ENCODE measurements at places on chromosomes 6 and 20.
A peak's percentile ranks its signal among the peaks of the same experiment; 100 is the strongest.

GRCh38 chr6:76509397-76509796 lies 436.9 kb upstream of the IMPG1 start:
- DNase-seq = no peak

GRCh38 chr20:54914995-54915394 lies 439.6 kb downstream of the DOK5 start:
- DNase-seq = peak; percentile 3

DNA sequence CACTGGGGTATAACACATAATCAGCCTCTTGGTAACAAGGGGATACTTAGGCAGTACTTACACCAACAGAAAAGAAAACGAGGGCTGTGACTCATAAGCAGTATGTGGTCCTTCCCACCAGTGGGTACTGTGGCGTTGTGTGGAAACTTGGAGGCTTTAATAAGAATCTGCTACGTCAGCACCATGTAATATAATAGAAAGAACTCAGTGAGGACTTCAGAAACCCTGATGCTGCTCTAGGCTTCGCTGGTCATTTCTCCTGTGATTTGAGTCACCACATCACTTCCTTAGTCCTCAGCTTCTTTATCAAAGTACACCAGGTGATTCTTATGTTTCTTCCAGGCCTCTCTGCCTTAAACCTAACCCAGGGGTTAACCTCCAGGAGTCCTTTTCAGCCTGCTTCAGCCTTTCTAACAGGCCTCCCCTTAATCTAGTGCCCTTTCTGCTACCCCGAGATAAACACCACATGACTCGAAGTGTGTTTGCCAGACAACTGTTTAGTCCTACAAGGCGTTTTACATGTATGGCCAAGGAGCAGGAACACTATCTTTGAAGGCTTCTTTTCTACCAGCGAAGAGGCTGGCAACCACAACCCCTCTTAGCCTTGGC lies 68.5 kb downstream of the FYN start:
- no peak for DNase-seq

DNA sequence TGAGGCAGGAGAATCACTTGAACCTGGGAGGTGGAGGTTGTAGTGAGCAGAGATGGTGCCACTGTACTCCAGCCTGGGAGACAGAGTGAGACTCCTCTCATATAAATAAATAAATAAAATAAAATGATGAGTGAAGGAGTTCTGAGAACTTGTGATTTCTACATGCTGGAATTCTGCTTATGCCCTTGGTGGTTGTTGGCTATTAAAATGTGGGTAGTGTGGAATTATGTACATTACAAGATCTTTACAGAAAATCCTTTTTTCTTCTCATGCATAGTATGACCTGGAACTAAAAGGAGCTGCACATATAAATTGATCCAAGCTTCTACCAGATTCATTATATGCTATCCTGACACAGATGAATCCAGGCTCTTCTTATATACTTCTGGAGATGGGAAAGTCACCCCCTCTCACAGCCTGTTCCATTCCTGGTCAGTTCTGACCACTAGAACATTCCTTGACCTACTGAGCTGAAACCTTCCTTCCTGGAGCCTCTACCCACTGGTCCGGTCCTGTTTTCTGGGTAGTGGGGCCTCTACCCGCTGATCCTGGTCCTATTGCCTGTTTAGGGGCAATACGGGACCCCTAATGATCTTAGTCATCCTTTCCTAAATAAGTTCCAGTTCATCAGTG lies 37.7 kb upstream of the TAF8 start:
- no peak for DNase-seq

GRCh38 chr6:161168281-161168891 lies 105.5 kb downstream of the AGPAT4 start:
- peak; percentile 80 for DNase-seq

GRCh38 chr6:56862415-56863175 lies 92.3 kb upstream of the BEND6 start:
- no peak for DNase-seq

GRCh38 chr20:44849703-44850102 lies 35.8 kb upstream of the YWHAB start:
- DNase-seq = no peak

GRCh38 chr20:10605547-10606195 lies 68.1 kb downstream of the JAG1 start:
- DNase-seq = no peak

GRCh38 chr6:156865019-156865629 lies 87.9 kb downstream of the ARID1B start:
- DNase-seq = no peak

DNA sequence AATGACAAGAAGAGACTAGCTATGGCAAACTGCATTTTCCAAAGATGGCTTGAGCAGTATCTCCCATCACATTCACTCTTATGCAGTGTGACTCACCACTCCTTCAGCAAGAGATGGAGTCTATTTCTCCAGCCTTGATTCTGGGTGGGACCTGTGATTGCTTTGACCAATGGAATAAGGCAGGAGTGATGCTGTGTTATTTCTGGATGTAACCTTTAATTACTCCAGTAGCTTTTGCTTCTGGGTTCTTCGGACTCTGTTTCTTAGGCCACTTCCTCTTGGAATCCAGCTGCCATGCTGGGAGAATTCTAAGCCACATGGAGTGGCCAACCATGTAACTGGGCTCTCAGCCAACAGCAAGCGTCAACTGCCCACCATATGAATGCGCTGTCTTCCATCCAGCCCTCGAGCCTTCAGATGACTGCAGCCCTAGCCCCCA lies 50.7 kb downstream of the TGM2 start:
- no peak for DNase-seq

GRCh38 chr6:141521440-141521839 lies 611.3 kb upstream of the GJE1 start:
- DNase-seq = no peak

DNA sequence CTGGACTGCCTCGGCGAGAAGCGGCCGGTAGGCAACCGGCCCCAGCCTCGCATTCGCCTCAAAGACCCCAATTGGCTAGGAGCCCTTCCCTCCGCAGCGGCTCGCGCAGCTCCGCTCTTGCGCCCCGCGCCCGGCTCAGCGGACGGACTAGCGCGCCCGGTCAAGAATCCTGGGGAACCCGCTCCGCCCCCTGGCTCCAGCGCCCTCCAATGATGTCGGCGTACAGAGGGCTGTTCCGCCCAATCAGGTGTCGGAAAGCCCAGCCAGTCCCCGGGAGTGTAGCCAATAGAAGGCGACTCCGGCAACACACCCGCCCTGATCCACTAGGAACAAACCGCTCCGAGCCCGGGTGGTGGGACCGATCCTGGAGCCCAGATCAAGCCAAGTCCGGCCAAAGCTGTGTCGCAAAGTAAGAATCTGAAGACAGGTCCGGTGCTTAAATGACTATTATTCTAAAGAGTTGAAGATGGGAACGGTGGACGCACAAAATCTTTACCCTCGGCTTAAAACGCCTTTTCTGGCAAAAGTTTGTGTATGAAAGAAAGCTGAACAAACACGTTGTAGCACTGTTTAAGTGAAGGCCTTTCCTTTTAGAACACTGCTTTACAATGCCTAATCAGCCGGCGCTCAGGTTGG lies 132.2 kb downstream of the OGFRL1 start:
- peak; percentile 97 for DNase-seq

DNA sequence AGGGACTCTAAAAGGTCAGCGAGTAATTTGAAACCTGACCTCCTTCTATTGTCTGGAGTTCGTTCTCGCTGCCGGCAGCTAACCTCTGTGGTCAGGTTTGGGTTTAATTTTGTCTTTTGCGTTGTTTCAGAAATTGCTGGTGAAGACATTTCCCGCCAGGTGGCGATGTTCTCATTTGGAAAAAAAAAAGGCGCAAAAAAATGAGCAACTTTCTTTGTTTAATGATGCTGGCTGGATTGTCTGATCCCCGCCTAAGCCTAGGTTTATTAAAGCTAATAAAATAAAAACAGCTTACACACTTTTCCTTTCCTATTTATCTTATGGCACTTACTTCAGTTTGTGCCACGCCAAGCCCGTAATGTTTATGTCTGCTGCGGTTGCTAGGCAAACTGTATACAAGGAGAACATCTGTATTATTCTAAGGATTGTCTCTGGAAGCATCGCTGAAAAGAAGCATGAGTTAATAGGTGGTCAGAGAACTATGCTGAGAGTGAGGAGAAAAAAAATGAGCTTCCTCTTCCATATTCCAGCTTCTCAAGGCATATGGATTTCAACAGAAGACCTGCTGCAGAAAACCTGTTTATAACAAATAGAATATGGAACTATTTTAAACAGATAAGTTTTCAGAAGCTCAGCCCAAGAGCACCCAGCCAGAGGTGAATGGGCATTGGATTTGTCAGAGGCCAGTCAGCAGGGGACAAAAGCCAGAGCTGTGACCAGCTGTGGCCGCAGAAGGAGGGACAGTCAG lies 205.7 kb downstream of the DOK5 start:
- DNase-seq = peak; percentile 91

DNA sequence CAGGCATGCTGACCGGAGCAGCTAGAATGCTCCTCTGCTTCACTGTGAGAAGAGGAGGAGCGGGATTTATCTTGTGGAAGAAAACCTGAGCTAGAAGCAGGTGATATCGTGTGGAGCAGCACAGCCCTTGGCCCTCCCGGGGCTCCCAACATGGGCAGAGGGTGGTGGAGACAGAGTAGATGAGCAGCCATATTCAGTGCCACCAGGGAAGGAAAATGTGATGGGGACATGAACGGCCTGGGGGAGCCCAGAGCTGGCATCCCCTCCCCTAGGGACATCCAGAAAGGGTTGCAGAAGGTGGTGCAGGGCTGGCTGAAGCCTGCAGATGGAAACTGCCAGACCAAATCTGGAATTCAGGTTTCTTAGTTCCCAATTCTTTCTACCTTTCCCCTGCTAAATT lies 24.9 kb upstream of the TBXT start:
- DNase-seq = no peak

DNA sequence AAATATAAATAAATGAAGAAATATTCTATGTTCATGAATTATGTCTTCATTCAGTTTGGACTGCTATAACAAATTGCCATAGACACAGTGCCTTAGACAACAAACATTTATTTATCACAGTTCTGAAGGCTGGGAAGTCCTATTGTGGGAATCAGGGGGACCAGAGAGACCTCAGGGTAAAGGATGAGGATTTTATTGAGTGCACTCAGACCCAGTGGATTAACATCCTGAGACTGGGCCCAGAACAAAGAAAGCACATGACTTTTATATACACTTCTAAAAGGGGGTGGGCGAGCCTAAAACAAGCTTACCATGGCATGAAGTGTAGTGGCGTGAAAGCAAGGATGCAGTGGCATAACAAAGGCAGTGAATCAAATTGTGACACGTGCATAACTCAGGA lies 26.9 kb upstream of the CBLN4 start:
- no peak for DNase-seq

DNA sequence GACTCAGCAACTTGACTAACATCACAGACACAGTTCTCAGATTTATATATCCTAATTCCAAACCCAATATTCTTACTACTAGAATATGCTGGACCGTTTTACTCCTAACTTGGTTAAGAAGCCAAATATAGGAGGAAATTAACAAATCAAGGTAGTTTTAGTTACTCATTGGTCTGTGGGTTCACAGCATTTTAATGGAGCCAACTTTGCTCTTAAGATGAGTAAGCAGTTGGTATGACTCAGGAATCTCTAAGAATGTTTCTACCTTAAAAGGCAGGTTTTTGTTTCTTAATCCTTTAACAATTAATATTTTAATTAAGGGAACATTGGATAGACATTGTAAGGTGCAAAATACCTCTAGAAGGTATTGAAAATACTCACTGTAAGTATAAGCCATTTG lies 31.6 kb downstream of the OPRM1 start:
- DNase-seq = no peak

- no peak for DNase-seq
Observed at GRCh38 chr20:53576586-53577318, 16.9 kb downstream of the ZNF217 start.

DNA sequence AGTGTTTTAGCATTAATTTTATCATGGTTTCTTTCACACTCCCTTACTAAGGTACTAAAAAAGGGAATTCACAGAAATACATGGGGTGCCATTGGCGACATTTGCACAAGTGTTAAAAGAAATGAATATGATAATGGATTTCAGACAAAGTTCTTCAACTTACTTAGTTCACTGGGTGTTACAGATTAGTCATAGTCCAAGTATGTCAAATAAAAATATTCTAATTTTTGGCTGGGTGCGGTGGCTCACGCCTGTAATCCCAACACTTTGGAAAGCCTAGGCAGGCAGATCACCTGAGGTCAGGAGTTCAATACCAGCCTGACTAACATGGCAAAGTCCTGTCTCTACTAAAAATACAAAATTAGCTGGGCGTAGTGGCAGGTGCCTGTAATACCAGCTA lies 286.1 kb upstream of the TFAP2D start:
- DNase-seq = no peak

DNA sequence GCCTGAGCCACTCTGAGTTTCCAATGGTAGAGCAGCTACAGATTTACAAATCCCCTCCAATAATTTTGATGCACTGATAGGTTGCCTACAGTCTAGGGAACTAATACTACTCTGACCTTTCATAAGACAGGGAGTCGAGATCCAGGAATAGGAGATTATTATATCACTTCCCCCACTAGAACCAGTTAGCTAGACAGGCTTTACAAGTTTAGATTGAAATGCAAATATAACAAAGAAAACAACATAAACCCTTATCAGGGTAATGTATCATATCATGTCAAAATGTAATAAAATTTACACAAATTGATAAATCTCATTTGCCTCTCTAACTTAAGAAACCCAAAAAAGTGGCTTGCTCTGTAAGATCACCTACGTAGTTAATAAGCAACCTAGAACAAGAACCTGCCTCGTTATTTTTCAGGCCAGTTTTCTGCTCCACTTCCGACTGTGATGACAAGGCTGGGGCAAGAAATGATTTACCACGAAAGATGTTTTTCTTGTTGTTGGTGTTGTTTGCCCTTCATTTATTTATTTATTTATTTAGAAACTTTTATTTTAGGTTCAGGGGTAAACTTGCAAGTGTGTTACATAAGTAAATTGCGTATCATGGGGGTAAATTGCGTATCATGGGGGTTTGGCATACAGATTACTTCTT lies 504.2 kb upstream of the ID4 start:
- DNase-seq = no peak

GRCh38 chr6:139311831-139312230 lies 20.0 kb upstream of the TXLNB start:
- DNase-seq = no peak

- DNase-seq = no peak
Observed at GRCh38 chr6:137240168-137240567, 21.0 kb upstream of the IFNGR1 start.

DNA sequence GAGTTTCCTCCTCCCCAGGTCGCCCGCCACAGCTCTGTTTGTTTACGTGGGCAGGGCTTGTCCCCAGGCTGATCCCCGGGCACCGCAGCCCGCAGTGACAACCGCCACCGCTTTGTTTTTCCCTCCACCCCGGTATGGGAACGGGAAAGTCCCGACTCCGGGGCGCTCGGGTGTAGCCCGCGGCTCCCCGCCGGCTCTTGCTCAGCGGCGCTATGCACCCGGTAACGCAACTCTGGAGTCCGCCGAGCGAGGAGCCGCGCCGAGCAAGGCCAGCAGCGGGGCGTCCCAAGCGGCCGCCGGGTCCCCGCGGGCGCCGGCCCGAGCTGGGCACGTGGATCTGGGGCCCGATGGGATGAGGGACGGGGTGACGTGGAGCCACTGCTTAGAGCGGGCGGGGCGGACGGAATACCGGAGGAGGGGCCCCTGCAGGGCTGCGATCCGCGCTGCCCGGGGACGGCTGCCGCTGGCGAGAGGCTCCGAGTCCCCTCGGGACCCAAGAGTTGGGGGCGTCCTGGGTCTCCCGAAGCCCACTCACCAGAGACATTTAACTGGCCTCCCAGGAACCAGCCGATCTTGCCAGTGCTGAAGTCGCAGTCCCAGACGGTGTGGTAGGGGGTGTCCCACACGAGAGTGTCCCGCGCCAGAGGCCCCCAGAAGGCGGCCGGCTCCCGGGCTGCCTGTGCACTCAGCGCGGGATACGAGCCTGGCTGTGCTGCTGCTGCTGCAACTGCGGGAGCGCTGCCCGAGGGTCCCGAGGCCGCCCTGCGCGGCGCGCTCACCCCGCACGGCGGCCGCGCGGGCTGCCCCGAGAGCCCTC lies 497 bp downstream of the ACSS1 start:
- peak; percentile 83 for DNase-seq

Data from eye (tissue), 1 donor.